ENCODE measurements at places on chromosomes 4 and X.

DNA sequence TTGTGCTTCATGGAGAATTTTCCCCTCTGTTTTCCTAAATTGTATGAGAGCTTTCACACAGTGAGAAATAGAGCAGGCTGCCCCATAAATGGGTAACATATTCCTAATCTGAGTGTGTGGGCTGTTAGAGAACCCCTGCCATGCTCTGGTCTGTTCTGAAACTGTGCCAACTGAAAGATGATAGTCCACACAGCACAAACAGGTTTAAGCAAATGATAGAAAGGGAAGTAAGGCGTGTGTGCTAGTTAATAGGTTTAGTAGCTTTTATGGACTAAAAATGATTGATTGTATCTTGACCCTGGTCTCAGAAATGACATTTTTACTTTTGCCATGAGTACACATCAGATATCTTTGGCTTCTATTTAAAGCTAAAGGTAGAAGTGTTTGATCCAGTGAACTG is 106.2 kb downstream of the PRRG1 start:
- DNase-seq = no peak

- no peak for DNase-seq
Measured at GRCh38 chr4:139234253-139234652, 45.8 kb downstream of the MGARP start.

GRCh38 chr4:100208459-100208858 is 18.2 kb upstream of the DDIT4L start:
- peak; percentile 20 for DNase-seq

GRCh38 chr4:89023140-89023539 is 33.8 kb downstream of the FAM13A start:
- DNase-seq = no peak

- peak; percentile 71 for DNase-seq
Measured at GRCh38 chr4:55358668-55359067, 12.6 kb downstream of the SRD5A3 start.

DNA sequence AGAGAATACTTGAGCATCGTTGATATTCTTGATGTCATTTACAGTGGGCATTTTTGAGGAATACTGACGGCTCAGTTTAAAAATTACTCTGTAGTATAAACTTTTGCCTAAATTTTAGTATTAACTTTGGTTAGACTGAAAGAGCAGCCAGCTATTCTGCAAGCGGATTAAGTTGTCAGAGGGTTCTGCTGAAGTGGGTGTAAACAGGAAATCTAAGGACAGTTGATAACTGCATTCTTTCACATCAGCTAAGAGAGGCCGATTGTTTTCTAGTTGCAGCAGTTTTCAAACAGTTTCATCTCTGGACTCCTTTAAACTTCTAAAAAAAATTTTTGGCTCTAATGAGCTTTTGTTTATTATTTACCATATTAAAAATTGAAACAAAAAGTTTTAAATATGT is 149.6 kb downstream of the RAPGEF2 start:
- DNase-seq = peak; percentile 62

GRCh38 chr4:17920681-17921080 is 100.9 kb downstream of the LCORL start:
- no peak for DNase-seq

GRCh38 chr4:168805341-168805740 is 204.7 kb downstream of the CBR4 start:
- peak; percentile 22 for DNase-seq

DNA sequence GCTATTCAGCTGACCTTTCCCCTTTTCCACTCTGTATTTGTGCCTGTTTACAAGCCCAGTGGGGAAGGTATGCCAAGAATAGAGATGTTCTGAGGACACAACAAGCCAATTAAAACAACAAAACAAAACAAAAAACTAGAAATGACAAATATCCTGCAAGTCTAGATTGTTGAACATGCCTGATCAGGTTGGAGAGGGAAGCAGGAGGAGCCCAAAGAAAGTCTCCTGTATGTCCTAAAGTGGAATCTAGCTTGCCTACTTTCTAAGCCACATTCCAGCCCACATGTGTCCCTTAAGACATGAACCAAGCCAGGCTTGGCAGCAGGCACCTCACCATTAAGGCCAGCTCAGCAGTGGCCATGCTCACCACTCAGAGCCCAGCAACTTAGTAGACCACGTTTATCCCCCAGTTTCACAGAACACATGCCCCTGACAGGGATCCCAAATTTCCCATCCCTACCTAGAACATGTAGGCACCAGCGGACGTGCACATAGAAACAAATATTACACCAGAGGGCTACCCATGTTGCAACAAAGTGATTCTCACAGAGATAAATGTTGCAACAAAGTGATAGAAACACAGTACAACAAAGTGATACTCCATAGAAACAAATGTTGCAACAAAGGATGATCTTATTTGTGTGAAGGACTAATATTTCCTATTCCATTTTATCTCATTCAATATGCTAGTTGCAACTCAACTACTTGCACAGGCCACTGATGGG is 48.3 kb downstream of the CD99L2 start:
- DNase-seq = peak; percentile 33

All from cardiac muscle cell (in vitro differentiated cells and primary cell).